ENCODE measurements at places on chromosomes 13 and 19.

DNA sequence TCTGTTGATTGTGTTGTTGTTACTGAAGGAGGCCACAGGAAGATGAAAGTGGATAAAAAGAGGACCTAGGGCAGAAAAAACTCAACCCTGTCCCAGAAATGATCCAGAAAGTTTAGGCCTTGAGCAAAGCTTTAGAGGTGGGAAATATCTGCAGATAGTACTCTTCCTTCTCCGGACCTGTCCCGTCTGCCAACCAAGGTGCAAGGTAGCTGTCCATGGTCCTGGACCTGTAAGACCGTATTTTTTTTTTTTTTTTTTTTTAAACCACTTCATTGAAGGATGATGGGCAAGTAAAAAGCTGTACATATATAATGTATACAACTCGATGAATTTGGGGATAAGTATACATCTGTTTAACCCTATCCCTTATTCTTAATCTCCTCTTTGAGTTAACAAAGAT, 225.9 kb downstream of the OLFM4 start:
- no peak for DNase-seq

DNA sequence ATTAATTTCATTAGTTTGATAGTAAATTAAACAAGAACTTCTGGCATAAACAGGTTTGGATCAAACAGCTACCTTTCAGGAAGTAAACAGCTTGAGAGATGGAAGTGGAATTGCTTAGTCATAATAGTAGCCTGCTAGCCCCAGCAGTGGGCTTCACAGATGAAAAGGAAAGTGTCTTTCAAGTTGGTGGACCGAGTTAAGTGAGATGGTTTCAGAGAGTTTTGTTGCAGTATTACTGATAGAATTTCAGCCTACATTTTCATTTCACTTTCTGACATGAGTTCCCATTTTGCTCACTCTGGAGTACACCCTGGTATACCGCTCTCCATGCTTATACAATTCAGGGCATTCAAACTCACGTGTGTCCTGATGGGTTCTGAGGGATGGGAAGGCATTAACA, 2.0 kb upstream of the PTOV1 start:
- DNase-seq, result no peak

DNA sequence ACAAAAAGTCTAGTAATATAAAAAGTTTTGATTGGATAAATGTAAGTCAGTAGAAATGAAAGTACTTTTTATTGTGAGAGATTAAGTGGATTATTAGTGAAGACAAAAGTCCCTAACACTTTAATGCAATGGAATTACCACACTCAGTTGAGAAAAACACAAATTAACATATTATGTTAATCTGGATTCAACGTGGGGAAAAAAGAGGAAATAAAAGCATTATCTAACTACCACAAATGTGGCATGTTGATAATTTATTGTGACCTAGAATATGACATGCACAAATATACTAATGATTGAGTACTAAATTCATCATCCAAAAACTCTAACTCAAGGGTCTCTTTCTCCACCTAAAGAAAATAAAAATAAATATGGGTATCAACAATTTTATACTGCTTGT, 41.5 kb downstream of the FOXO1 start:
- DNase-seq, result no peak

DNA sequence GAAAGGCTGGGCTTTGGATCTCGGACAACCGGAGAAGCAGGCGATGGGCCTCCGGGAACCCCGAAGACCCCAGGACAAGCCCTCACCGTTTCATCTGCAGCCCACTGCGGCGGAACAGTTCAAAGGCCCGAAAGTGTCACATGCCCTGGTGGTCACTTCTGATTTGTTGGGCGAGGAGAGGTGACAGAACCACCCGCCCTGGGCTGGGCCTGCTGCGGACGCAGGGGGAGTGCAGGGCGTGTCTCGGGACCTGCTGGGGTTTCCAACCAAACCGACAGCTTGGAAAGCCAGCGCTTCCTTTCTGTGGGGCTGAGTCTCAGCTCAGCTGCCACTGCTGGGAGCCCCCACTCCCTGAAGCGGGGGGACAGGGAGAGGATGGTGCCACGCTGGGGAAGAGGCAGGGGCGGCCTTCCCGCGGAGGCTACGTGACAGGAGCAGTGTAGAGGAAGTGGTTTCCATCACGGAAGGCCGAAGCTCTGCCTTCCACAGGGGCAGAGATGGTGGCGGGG, 22.8 kb upstream of the ZBTB7A start:
- DNase-seq, result no peak

DNA sequence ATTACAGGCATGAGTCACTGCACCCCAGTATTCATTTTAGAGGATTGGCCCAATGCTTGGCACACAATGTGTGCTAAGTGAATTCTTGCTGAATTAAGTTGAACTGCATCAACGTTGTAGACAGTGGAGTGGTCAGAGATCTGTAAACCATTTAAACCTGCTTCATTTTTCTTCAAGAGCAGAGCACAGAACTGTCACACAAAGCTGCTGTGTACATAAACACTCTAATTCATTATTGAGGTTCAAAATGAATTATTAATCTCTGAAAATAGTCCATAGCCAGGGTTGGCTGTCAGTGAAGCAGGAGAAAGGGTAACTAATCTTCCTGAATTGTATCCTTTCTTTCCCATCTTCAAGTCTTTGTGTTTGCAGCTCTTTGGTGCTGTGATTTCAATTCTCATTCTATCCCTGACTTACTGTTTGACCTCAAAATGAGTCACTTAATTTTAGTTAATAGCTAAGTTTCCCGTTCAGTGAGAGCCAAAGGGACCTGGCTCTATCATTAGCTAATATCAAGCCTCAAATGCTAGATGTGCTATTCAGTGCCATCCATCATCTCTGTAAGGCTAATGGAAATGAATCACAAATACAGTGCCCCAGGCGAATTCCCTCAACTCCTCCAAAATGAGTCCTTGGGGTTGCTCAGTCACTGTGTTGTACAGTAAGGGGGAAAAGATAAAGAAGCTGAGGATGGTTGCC, 77.0 kb upstream of the TSC22D1 start:
- no peak for DNase-seq

Data from NCI-H446 treated with DMSO at 0.1 percent for 48 hours (cell line).